ENCODE measurements at places on chromosomes 16 and 17.

GRCh38 chr16:89437251-89437987 lies 52.9 kb downstream of the ANKRD11 start:
- DNase-seq, result no peak

GRCh38 chr17:8944748-8945147 lies 20.8 kb downstream of the PIK3R5 start:
- no peak for DNase-seq

DNA sequence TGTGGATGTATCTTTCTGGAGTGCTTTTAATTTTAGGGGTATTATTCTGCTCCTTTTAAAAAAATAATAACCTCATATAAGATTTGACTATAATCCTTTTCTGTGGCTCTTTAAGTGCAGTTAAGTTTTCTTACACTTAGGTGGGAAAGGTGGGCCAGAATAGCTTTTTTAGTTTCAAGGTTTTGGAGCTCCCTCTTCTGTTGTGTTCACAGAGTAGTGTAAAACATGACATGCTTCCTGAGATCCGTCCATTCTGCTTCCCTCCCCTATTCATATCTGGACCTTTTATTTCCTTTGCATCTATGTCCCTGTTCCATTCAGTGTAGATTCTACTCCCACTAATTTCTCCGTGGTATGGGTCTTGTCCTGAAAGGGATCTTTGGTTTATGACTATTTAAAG lies 12.8 kb downstream of the LRRC36 start:
- DNase-seq, result no peak

DNA sequence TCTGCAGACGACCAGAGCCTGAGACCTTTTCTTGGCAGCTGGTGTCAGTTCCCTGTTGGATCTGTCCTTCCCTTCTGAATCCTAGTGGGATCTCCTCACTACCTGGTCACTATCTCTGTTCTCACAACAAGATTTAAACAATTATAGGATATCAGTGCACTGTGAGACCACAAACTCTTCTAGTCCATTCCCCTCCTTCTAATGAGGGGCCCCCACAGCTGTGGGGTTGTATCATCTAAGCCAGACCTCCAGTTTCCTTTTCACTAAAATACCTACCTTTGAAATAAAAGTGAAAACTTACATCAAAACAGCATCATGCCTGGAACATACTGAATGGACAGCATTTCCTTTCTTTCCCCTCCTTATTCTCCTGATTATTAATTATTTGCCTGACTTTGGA lies 233.2 kb downstream of the PRKCA start:
- DNase-seq, result no peak

- no peak for DNase-seq
These were observed 7.0 kb upstream of the OR2C1 start for GRCh38 chr16:3348547-3349167.

- DNase-seq, result no peak
These were observed 33.3 kb downstream of the HELZ start for GRCh38 chr17:67211742-67212141.

DNA sequence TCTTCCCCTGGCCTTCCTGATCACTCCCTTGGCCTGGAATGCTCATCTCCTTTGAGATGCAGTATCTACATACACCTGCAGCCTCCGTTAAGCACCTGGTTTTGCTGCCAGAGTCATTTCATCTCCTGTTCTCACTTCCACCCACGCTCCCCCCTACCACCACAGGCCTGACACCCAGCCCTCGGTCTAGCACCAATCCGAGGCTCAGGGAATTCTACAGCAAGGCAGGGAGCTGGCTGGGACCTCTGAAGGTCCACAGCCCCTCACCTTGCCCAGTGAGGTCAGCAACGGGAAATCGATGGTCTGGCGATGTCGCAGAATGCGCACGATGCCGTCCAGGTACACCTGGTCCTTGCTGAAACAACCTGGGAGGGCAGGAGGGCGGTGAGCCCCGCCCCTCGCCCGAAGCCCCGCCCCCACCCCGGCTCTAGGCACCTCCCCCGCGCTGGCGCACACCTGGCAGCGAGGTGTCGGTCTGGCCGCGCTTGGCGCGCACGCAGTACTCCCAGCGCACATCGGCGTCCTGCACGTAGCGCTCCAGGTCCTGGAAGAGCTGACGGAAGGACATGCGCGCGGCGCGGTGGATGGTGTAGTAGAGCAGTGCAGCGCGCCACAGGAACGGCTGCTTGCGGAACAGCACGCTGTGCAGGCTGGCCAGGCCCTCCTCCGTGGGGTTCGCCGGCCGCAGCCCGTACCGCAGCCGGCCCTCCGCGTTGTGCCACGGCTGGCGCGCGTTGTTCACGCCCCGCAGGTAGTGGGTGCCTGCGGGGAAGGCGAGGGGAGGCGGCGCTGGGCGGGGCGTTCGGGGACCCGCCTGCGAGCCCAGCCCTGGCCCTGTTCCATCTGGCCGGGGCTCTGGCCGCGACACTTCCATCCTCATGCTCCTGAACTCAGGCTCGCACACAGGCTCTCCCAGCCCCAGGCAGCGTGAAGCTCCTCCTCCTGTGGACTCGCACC lies 5.7 kb downstream of the MATCAP1 start:
- no peak for DNase-seq

- DNase-seq, result no peak
These were observed 27.0 kb downstream of the CDIP1 start for GRCh38 chr16:4511441-4512082.

Data from stimulated activated CD4-positive, alpha-beta T cell treated with anti-CD3 and anti-CD28 coated beads, Interleukin-12 subunit alpha, Interleukin-12 subunit beta, amount 100 ng/mL, for 24 hours (primary cell).